ENCODE measurements at places on chromosomes 5 and 9.

DNA sequence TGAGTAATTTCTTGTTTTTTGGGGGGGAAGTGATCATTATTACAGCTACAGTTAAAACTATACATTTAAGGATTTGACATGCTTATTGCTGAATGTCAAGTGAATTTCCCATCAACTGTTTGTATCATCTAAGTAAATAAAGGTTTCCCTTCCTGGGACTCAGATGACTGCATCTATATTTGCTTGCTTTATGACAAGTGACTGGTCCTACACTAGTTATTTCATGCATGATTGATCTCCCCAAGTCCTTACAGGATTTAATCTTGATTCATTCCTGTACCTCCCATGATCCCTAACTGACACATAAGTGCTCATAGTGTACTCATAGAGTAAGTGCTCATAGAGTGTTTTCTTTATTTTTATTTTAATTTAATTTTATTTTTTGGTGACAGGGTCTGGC, 2.8 kb downstream of the TXNDC8 start:
- no peak for DNase-seq

GRCh38 chr5:9431496-9432258, 114.2 kb downstream of the SEMA5A start:
- DNase-seq, result peak; percentile 7

DNA sequence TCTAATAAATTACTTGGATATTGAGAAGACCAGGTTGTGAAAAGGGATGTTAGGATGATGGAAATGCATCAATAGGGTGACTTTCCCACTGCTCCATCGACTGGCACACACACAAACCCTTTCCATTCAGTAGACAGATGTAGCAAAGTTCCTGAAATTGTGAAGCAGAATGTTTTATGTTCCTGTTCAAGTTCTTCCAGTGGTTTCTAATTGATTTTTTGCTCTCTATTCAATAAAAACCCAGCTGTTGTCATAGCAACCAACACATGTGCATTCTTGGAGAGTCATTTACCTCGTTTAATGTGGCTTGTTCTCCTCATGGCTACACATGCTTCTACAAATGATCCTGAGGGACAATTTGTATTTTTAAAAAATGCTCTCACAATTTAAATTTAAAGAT, 244.6 kb downstream of the RAB3C start:
- DNase-seq, result no peak

GRCh38 chr9:93952784-93953495, 2.2 kb downstream of the BARX1 start:
- no peak for DNase-seq

GRCh38 chr5:143121135-143121475, 282.4 kb downstream of the NR3C1 start:
- no peak for DNase-seq

DNA sequence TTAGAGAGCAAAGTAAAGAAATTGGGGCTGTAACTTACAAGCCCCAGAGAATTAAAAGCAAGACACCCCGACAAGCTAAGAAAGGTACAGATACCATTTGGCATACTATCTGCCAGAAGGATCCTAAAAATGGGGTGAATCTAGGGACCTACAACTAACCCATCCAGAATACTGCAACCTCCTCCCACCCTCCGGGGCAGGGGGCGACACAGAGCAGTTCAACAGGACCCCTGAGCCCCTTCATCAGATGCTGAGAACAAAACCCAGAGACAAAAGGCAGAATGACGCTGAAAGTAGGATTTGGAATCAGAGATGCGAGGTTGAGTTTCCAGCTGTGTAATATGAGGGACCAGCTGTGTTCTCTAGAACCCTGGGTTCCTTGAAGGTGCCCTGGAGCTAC, 71.2 kb downstream of the EPB41L4B start:
- DNase-seq, result peak; percentile 56

GRCh38 chr5:175363300-175363699, 80.7 kb downstream of the DRD1 start:
- DNase-seq, result no peak

DNA sequence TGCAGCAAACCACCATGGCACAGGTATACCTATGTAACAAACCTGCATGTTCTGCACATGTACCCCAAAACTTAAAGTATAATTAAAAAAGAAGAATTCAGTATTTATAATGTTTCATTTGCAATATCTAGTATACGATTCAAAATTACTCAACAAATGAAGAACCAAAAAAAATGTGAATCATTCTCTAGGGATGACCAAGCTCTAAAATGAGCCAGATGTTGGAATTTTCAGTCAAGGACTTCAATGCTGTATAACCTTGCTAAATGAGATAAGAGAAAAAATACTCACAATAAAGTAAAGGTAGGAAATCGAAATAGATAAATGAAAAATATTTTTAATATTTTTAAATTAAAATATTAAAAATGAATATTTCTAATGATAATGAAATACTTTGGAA, 108.7 kb upstream of the ADRA1B start:
- DNase-seq, result no peak

- peak; percentile 51 for DNase-seq
These were observed 42.1 kb downstream of the FOCAD start for GRCh38 chr9:20726144-20726543.

DNA sequence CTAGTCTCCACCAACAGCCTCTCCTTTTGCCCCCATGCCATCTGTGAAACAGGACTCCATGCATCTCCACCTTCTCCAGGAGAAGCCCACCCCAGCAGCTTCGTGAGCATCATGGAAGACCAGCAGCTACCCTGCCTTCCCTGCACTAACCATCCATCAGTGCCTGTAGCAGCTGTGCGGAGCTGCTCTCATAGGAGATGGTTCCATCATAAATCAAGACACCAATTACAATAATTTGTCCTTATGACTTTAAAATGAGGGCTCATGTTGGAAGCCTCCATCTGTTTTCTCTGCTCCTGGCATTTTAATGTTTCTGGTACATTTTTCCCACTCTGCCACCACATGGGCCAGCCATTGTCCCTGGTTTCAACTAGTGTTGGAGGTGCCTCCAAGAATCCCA, 69.9 kb downstream of the FGF1 start:
- DNase-seq, result peak; percentile 88

- DNase-seq, result no peak
These were observed 142.5 kb downstream of the PJA2 start for GRCh38 chr5:109267283-109267682.

DNA sequence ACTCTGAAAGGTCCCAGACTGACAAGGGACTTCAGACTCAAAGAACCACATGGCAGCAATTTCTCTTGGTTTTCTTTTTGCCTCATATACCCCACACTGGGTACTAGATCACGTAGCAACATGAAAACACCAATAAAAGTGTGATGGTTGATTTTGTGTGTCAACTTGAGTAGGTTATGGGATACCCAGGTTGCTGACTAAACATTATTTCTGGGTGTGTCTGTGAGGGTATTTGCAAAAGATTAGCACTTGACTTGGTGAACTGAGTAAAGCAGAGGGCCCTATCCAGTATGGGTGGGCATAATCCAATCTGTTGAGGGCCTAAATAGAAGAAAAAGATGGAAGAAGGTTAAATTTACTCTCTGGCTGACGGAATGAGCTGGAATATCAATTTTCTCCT, 53.8 kb upstream of the ZNF618 start:
- DNase-seq, result no peak

DNA sequence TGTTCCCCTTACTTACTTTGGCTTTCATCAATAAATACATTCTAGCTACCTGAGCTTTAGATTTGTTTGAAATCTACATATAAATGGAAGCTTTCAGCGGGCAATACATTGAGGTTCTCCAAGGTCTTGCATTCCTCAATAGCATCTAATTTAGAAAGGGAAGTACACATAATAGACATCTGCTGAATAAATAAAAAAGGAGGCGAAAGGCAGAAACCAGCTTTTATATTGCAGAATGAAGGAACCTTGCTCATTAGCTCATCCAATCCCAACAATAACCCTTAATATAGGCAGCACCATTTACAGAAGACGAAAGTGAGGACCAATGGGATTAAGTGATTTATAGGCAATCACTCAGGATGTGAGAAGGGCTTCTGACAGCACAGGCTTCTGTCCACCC, 147.5 kb downstream of the MPDZ start:
- DNase-seq, result no peak

DNA sequence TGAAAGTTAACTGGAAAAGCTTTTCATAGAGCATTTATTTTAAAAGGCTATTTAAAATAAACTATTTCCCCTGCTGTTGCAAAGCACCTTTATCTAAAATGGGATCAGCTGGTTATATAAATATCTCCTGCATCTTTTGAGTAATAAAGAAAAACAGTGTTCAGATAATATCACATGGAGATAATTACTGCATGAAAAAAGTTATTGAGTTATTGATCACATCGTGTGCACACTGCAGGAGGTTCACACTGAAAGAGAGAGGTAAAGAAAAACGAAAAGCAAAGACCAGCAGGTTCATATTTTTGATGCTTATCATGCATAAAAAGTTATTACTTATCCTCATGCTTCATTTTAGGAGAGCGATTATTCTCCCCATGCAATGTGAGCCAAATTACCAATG, 55.4 kb upstream of the OTP start:
- DNase-seq, result no peak

- no peak for DNase-seq
These were observed 25.9 kb upstream of the TAL2 start for GRCh38 chr9:105636331-105636730.

DNA sequence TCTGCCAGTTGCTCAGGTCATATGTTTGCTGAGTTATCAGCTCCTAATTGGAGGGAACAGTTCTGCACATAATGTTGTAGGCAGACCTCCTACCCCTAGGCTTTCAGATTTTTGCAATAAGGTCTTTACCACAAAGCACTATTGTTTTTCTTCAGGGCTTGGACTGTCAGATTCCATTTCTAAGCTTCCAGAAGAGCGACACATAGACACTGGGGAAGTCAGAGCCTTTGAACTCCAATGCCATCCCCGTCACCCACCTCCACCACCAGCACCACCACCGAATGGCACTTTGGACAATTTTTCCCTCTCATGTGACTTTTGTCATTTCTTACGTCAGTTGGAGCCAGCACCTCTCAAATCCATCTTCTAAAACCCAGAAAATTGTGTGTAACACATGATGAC, 28.3 kb upstream of the SPRY4 start:
- DNase-seq, result no peak

- no peak for DNase-seq
These were observed 1775.7 kb upstream of the C9orf72 start for GRCh38 chr9:29348999-29349398.

GRCh38 chr5:180806351-180807011, 3.9 kb upstream of the MGAT1 start:
- no peak for DNase-seq

- DNase-seq, result no peak
These were observed 483.7 kb downstream of the BNC2 start for GRCh38 chr9:16386827-16387077.

DNA sequence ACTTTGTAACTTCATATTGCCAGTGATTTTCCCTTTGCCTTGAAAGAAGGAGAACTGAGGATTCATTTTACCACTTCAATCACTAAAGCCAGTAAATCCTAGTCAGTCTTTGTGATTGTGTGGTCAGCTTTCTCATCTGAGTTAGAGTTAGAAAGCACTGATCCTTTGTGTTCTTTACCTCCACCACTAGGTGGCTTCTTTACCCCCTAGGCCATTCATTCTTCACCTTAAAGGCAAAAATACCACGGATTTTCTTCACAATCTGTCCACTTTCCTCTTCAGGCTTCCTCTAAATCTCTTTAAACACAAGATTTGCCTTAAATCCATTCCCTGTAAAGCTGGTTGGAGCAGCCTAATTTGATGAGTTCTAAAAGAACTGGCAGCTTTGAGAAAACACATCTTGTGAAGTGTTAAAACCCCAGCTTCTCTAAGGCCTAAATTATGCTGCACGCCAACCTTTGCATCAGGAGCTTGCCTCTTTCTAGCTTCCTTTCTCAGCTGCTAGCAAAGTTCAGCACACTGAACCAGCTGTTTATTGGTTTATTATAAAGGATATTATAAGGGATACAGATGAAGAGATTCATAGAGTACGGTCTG, 20.4 kb downstream of the BDP1 start:
- peak; percentile 58 for DNase-seq

GRCh38 chr9:133932633-133933032, 59.5 kb downstream of the VAV2 start:
- peak; percentile 58 for DNase-seq

GRCh38 chr9:69829484-69829883, 8.9 kb downstream of the CFAP95 start:
- no peak for DNase-seq

GRCh38 chr5:10577371-10578292, 13.8 kb downstream of the ANKRD33B start:
- DNase-seq, result peak; percentile 28

DNA sequence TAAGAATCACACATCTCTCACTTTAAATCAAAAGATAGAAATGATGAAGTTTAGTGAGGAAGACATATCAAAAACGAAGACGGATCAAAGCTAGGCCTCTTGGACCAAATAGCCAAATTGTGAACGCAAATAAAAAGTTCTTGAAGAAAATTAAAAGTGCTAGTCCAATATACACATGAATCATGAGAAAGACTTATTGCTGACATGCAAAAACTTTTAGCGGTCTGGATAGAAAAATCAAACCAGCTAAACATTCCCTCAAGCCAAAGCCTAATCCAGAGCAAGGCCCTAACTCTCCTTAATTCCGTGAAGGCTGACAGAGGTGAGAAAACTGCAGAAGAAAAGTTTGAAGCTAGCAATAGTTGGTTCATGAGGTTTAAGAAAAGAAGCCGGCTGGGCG, 164.4 kb upstream of the PANK3 start:
- DNase-seq, result no peak

Measured in NCI-H69 (cell line).